ENCODE measurements at places on chromosomes 4 and X.

DNA sequence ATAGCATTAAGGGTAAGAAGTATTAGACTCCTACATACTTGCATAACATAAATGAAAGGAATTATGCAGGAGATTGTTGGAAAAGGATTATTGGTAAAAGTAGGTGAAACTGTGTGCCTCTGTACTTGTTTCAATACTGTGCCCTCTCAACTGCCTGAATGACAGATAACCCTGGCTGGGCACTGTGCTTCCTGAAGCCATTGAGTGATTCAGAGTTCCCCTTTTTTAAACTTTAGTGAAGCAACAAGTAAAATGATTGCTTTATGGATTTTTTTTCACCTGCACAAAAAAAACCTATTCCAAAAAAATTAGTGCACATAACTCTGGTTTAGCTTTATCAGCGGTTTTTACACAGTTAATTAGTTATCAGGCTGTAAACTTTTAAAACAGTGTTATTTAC, 204.8 kb downstream of the TRAM1L1 start:
- no peak for DNase-seq

- DNase-seq = no peak
Measured at GRCh38 chr4:78418406-78418805, 133.2 kb upstream of the ANXA3 start.

DNA sequence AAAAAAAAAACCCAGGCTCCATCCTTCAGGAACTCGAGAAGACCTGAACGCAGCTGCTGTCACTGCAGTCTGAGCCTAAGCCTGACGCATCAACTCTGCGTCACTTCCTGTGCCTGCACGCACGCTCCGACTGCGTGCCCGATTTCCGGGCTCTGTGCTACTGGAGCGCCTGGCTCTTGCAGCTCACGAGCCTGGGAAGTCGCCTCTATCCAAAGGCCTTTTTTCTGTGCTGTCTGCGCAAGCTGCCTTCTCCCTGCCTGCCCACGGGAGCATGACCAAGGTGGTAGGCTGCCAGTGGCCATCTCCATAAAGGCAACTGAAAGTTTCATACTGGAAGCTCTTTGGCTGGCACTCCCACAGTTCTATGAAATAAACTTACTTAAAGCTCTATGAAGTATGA, 9.9 kb upstream of the GASK1B start:
- DNase-seq = no peak

GRCh38 chr4:7557456-7557855, 122.7 kb upstream of the PSAPL1 start:
- no peak for DNase-seq

GRCh38 chrX:103498786-103499185, 20.5 kb downstream of the RAB40A start:
- DNase-seq = no peak

DNA sequence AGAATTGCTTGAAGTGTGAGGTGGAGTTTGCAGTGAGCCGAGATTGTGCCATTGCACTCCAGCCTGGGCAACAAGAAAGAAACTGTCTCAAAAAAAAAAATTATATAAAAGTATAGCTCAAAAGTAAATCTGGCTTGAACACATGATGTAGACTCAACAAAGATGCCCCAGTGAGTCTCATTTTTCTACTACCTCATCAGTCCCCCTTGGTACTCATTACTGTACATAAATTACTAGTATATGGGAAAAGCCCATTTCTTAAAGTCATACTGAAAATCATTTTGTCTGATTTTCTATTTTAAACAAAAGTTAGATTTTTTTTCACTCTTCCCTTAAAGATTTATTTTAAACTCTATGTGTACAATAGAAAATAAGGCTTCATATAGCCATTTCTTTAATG, 39.2 kb downstream of the FAM241A start:
- no peak for DNase-seq

DNA sequence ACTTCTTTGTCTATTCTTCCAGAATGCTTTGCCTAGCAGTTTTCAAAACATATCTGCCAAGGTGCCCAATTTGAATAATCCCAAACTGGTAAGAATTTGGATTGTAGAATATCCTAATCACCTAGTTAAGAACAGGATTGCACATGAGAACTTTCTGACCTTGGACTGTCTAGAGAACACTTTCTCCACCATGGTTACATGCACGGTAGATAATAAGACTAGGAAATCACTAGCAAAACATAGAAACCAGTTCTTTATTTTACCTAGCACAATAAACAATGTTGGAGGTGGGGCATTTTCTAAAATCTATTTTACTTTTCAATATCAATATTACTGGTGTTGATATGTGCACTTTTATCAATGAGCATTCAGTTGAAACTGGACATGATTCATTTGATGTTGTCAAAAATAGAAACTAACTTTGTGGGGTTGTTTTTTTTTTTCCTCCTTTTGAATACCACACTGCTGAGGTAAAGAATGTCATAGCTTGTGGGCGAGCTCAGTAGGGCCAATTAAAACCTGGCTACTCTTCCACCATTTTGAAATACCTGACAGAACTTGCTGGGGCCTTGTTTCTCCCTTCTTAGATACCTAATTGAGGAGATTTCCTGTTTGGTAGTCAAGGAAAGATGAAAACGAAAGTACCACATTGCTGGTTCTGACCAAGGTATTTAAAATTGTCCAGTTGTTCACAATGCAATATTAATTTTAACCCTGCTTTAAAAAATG, 10.4 kb downstream of the MID1IP1 start:
- DNase-seq = no peak

- no peak for DNase-seq
Measured at GRCh38 chr4:22048323-22048722, 99.8 kb upstream of the KCNIP4 start.

- no peak for DNase-seq
Measured at GRCh38 chrX:8424912-8425311, 39.7 kb upstream of the VCX3B start.

GRCh38 chr4:99856166-99856565, 38.1 kb downstream of the LAMTOR3 start:
- no peak for DNase-seq

- no peak for DNase-seq
Measured at GRCh38 chrX:73490661-73491060, 43.8 kb downstream of the CDX4 start.

DNA sequence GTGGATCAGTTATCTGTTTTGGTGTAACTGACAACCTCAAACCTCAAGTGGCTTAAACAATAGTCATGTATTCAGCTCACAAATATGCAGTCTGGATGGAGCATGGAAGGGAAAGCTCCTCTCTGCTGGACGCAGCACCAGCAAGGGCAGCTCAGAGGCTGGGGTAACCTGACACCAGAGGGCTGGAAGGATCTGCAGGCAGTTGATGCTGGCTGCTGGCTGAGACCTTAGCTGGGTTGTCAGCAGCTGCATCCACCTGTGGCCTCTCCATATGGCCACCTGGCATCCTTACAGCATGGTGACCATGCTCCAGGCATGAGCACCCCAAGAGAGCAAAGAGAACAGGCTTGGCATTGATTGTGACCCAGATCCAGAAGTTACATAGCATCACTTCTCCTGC, 46.7 kb downstream of the ENPP6 start:
- no peak for DNase-seq

- no peak for DNase-seq
Measured at GRCh38 chr4:146900295-146900694, 45.4 kb downstream of the TTC29 start.

DNA sequence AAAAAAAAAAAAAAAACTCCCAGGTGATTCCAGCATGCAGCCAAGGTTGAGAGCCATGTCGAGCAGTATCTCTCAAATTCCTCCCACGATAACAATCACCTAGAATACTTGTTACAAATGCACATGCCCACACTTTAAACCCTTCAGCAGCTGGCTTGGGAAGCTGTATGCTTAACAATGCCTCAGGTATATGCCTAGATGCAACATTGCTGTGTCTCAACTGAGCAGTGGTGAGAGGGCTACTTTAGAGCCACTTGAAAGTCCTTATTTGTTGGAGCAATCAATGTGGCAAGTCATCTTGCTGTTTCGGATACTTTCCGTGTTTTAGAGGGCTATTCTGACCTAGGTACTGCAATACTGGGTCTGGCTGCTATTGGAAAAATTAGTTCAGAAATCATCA, 487.4 kb downstream of the INPP4B start:
- no peak for DNase-seq

DNA sequence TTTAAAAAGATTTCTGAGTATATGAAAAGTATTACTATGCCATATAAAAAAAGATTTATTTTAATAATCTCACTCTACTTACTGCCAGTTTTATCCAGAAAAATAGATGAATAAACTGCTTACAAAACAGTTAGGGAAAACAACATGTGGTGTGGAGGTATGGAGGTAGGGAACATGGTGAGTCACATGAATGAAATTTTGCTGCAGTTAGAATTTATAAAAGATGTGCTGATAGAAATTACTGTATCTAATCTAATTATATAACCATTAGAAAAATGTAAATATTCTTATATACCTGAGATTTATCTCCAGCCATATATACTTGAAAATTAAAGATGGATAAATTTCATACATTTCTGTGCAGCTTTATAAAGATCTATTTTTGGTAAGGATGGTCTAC, 184.0 kb upstream of the ANK2 start:
- DNase-seq = no peak

- no peak for DNase-seq
Measured at GRCh38 chrX:44945736-44946135, 72.7 kb downstream of the KDM6A start.

GRCh38 chr4:139849219-139849618, 183.6 kb downstream of the MGST2 start:
- no peak for DNase-seq

GRCh38 chr4:184850018-184850417, 24.2 kb upstream of the ACSL1 start:
- no peak for DNase-seq

DNA sequence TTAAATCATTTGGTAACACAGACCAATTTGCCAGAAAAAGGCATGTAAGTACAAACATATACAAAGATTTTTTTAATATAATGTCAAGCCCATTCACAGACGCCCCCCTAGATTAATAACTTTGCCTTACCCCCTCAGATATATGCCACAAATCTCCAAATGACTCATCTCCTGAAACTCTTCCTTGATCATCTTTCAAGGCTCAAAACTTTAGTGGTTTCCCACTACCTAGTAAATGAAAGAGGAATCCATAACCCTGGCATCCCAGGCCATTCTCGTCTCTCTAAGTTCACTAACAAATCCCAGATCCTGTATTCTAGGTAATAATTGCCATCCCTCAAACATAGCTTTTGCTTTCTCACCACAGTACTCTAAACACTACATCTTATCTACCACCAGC, 61.9 kb downstream of the PRSS12 start:
- DNase-seq = no peak

DNA sequence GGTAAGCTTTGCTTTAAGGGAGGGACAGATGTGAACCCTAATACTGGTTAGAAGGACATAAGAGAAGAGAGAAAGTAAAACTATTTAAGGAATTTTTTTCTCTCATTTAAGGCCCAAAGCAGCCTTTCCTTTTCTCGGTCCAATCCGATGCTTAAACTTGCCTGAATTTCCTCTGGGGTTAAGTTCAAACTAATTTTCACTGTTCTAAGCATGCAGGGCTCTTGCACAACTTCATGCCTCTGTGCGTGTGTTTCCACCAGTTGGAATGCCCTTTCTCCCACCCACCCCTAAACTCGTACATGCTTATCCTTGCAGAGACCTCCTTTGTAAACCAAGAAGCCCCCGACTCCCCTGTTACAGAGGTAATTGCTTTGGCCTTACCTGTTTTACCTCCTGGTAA, 204.7 kb downstream of the CBR4 start:
- no peak for DNase-seq

DNA sequence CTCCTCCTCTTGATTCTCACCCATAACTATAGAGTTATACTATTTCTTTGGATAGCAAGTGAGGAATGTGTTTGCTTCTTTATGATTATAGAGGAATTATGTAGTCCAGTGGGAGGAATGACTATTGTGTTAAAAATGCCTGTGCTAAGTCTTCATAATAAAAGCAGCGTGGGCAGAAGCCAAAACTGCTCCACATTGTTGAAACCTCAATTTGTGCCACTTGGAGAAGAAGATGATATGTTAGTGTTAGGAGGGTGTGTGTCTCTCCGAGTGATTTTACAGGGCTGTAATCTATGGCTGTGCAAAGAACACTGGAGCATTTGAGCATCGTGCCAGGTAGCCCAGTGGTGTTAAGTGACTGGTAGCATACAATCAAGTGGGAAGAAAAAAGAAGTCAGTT, 74.3 kb downstream of the FRAS1 start:
- no peak for DNase-seq

GRCh38 chr4:144316869-144317268, 176.4 kb upstream of the GYPA start:
- DNase-seq = no peak

DNA sequence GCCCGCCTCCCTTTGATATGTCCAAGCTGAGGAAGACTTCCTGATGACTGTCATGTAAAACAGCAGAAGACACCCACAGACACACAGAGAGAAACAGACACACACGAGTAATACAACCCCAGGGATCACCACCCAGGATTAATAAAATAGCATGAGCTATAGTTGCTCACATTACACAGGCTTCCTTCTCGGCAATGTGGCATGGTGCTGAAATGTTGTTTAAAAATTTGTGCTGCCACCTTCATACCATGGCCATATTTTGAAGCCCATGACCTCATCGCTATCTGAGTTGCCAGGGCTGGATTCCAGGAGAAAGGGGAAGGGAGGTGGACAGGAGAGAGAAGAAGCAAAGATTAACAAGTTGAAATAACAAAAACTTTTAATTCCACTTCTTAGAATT, 111.7 kb downstream of the SYNPO2 start:
- DNase-seq = no peak

GRCh38 chrX:104854188-104854587, 288.2 kb downstream of the IL1RAPL2 start:
- DNase-seq = no peak

GRCh38 chr4:31370866-31371465, 650.8 kb downstream of the PCDH7 start:
- DNase-seq = peak; percentile 31

DNA sequence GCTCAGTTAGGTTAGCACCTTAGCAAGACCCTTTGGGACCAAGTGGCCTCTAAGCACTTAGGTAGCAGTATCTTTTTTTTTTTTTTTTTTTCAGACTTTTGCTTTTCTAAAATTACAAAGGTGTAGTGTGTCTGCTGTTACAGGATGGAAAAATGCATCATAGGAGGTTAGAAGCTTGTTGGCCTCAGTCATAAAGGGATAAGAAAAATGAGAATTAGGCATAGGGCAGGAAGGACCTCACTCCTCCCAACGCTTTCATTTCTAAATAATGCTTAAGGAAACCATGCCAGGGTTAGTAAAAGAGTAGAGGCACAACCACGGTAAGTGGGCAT, 148.4 kb upstream of the PLAC1 start:
- DNase-seq = no peak

- no peak for DNase-seq
Measured at GRCh38 chr4:69773484-69773883, 13.1 kb upstream of the SULT1B1 start.

GRCh38 chr4:1028574-1029220, 17.3 kb downstream of the FGFRL1 start:
- no peak for DNase-seq

Measured in cerebellar cortex (tissue), 1 donor.